ENCODE measurements at places on chromosomes 12 and 14. TPM values are rescaled to one million over a fixed set of nuclear protein-coding genes. Genes with fewer than 3 reads are reported as not detected.

DHH gene
- 1.2 TPM for total RNA-seq

TPPP2 gene
- total RNA-seq: not detected

DNA sequence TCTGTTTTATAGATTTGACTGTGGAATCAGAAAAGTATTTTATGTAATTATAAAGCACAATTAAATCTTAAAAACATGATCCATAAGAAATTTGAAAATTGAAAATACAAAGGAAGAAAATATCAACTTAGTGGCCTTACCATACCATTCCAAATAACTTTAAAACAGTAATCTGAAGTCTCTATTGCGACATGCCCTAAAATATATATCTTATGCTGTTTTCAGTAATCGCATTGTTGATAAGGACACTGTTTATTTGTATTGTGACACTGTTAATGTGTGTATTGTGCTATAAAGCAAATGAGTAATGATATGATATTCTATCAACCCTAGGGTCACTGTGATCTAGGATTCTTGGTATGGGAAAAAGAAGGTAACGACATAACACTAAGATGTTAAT, 7.0 kb downstream of the KLHL28 start:
- DNase-seq: no peak

- peak; percentile 57 for DNase-seq
Measured at GRCh38 chr12:88638966-88639760, 58.9 kb upstream of the KITLG start.

DNA sequence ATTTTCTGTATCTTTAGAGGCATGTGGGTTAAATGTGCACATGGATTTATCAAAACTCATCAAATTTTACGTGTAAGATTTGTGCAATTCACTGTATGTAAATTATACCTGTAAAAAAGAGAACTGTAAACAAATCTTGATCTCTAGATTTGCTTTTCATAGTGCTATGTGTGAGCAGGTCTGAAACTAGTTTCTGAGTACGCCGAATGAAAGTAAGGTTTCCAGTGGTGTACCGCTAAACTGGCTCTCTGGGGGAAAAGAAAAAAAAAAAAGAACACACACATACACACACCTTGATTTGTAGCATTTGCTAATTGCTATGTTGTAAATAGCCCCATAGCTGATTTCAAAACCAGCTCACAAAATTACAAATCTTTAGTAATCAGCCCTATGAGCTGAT, 8.6 kb upstream of the SLC41A2 start:
- DNase-seq: no peak

- no peak for DNase-seq
Measured at GRCh38 chr12:12503384-12504078, 59.1 kb downstream of the DUSP16 start.

GRCh38 chr12:103875666-103876065, 34.6 kb upstream of the NT5DC3 start:
- DNase-seq: no peak

GRCh38 chr12:24573621-24574020, 375.3 kb downstream of the BCAT1 start:
- DNase-seq: no peak

- no peak for DNase-seq
Measured at GRCh38 chr14:87231336-87232026, 761.5 kb downstream of the GALC start.
